ENCODE measurements at places on chromosomes 5 and 9. TPM values are rescaled to one million over a fixed set of nuclear protein-coding genes. Genes with fewer than 3 reads are reported as not detected.

DNA sequence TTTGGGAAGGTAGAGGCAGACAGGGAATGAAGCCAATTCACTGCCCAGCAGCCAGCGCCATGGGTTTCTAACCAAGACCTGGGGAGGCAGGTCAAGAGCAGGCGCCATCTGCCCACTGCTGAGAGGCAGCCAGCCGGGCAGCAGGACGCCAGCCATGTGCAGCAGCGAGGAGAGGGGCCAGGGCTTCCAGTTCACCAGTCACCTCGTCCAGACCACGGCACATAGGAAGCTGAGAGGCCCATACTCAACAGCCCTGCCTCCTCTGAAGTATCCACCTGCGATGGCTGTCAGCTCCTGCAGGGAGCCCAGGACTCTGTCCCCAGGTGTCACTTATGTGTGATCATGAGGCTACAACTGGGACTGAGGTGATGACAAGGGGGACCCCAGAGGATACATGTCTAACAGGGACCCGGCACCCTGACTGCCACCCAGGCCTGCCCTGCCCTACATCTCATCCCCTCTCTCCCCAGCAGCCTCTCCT, 30.1 kb downstream of the IPPK start:
- H3K36me3 ChIP-seq, result peaks cover 30% of the 10 kb centered on the region
- H3K4me3 ChIP-seq, result no peak overlapping the region
- DNase-seq, result no peak
- no peaks in the 10 kb centered on the region for H3K4me1 ChIP-seq

DNA sequence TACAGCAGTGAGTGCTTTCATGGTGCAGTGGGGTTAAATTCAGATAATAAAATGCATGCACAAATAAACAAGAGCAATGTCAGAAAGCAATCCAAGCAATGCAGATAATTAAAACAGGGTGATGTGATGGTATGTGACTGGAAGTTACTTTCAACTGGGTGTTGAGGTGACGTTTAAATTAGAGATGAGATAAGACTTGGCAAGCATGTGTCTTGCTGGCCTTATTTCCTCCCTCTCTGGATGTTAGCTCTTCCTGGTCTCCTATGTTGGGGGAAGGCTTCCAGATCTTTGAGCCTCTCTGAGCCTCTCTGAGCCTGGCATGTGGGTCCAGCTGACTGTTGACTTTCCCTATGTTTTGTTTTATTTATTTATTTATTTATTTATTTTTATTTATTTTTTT, 54.4 kb downstream of the DOCK2 start:
- no peak for DNase-seq
- H3K27ac ChIP-seq, result no peak overlapping the region
- H3K4me1 ChIP-seq, result peaks cover 14% of the 10 kb centered on the region
- H3K27me3 ChIP-seq, result no peaks in the 10 kb centered on the region

KYAT1 gene
- 9.4 TPM for total RNA-seq

DNA sequence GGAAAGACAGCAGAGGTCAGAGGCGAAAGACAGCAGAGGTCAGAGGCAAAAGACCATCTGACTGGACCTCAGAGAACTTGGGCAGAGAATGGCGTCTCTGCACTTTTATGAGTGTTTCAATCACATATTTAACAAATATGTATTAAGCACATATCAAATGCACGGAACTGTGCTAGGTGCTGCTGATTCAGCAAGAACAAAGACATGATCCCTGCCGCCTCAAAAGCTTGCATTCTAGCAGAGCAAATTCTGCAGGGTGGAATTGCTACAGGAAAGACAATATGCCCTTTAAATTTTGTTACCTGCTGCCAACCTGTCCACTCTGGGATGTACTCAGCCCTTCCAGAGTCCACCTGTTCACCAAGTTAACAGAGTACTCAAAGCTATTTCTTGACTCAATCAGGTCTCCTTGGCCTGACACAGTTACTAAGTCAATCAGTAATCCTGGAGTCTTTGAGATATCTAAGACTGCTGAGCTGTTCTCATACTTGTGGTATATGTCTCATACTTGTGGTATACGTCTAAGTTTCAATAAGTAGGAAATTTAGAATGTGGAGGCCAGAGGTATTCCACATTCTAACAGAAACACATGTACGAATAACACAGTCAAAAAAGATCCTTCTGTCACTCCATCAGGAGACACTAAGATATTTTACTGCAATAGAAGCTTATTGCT, 131.8 kb downstream of the GNAQ start:
- H3K36me3 ChIP-seq, result no peaks in the 10 kb centered on the region
- DNase-seq, result no peak
- H3K27me3 ChIP-seq, result no peaks in the 10 kb centered on the region
- H3K4me3 ChIP-seq, result no peak overlapping the region

DNA sequence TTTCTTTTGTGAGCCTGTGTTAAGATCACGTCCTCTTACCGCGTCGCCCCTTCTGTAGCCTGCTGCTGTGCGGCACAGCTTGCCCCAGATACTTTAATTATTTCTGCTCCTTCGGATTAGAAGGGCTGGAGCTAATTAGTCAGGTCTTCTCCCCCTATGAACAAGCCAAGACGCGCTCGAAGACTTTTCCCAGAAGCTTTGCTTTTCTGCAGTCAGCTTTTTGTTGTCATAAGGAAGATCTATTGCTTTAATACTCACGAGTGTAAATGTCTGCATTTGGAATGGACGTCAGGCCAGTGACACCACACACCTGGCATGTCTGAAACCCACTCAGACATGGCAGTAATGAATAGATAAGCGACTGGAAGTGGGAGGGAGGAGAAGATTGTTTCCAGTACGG, 37.0 kb downstream of the PRUNE2 start:
- H3K4me1 ChIP-seq, result peaks cover 3% of the 10 kb centered on the region
- DNase-seq, result no peak
- no peak overlapping the region for H3K4me3 ChIP-seq
- H3K27ac ChIP-seq, result no peak overlapping the region
- no peaks in the 10 kb centered on the region for H3K36me3 ChIP-seq

DNA sequence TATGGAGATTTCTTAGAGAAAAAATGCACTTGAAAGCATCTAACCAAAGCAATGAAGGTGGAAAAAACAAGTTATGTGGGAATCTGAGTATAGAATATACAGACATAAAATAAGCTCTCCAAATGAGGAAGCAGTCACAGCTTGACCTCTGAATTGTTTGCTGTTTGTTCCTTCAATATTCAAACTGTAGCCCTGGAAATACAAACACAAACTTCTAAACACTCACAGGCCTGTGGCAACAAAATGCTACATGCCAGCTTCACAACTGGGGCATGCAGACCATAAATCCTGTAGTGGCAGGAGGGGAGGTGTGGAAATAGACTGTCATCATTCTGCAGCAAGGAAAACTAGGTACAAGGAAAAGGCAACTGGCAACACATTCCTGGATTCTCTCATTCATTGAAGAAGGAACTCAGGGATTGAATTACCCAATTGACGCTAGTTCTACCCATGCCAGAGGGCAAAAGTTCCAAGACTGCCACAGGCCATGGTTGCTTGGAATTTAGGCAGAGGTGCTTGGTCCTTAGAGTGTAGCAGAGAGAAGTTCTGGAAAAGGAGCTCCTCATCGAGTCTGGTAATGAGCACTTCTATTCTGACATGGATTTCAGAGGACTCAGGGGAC, 349.6 kb downstream of the PDE4D start:
- no peak for DNase-seq
- no peaks in the 10 kb centered on the region for H3K27me3 ChIP-seq
- no peaks in the 10 kb centered on the region for H3K36me3 ChIP-seq
- no peak overlapping the region for H3K4me3 ChIP-seq
- H3K4me1 ChIP-seq, result peaks cover 42% of the 10 kb centered on the region

FBXO4 gene
- 5.6 TPM for total RNA-seq

CDX1 gene
- total RNA-seq, result not detected

GRCh38 chr5:2196989-2197619, 314.4 kb upstream of the IRX4 start:
- no peaks in the 10 kb centered on the region for H3K4me1 ChIP-seq
- no peak overlapping the region for H3K4me3 ChIP-seq
- H3K27ac ChIP-seq, result no peak overlapping the region
- H3K27me3 ChIP-seq, result no peaks in the 10 kb centered on the region
- no peaks in the 10 kb centered on the region for H3K36me3 ChIP-seq
